T-helper 17 cell (primary cell): ENCODE measurements at places on chromosomes 7 and 10.

DNA sequence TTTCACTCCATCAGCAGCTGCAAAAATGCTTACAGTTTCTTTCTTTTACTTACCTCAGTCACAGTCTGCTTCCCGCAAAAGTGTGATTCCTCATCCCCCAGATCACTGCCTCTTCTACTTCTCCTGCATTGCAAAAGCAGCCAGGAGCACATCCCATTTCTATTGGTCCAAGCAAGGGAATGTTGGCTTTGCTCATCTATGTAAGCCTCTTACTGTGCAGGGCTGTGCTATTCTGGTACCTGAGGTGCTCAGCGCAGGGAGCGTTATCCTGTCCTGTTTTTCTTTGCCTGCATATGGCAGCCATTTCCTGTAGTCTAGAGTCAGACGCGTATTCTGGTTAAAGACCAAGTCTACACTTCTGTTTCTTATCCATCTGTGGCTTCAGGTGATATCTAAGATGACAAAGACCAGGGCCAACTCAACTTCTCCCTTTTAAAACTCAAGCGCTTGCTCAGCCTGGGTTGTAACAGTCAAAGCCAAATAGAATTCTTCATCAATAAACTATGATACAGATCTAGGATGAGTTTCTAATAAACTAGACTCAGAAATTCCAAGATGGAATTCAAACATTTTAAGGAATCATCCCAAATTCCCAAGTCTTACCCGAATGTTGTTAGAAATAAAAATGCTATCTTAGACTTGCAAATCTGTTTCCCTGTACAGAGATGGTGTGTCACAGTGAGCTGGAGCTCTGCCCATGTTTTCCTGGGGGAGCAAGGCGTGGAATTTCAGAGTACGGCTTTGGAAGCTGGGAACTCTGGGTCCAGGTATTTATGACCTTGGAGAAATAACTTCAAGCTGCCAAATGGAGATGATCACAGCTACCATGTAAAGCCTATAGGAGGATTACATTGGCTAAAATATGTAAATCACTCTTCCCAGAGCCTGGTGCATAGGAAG, 6.1 kb upstream of the RBM17 start:
- H3K27me3 ChIP-seq, result no peaks in the 10 kb centered on the region
- H3K4me3 ChIP-seq, result peak overlapping the region; percentile 82
- peaks cover 28% of the 10 kb centered on the region for H3K4me1 ChIP-seq
- H3K27ac ChIP-seq, result peak overlapping the region; percentile 67
- DNase-seq, result no peak

GRCh38 chr10:116848944-116849247, 403 bp upstream of the ENO4 start:
- H3K4me3 ChIP-seq, result peak overlapping the region; percentile 78
- peaks cover 9% of the 10 kb centered on the region for H3K4me1 ChIP-seq
- DNase-seq, result no peak
- peak overlapping the region; percentile 79 for H3K27ac ChIP-seq
- peaks cover 57% of the 10 kb centered on the region for H3K27me3 ChIP-seq
- H3K36me3 ChIP-seq, result peaks cover 12% of the 10 kb centered on the region

GRCh38 chr10:87844837-87845623, 18.3 kb downstream of the KLLN start:
- no peak overlapping the region for H3K27ac ChIP-seq
- H3K27me3 ChIP-seq, result no peaks in the 10 kb centered on the region
- peaks cover 2% of the 10 kb centered on the region for H3K4me1 ChIP-seq
- no peak overlapping the region for H3K4me3 ChIP-seq
- no peak for DNase-seq

DNA sequence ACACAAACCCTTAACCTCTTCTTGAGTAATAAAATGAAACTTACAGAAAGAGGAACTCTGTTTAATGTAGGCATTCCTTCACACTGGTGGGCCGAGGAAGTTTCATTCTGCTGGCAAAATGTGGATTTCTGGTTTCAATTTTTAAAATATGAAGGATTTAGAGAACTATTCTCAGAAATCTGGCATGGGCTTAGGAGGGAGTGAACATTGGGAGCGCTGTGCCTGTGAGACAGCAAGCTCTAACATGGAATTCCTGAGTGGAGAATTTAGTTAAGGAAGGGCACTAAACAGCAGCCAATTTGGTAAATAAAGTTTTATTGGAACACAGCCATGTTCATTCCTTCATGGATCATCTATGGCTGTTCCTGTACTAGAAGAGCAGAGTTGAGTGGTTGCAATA, 751.8 kb upstream of the IGFBP3 start:
- H3K4me1 ChIP-seq, result no peaks in the 10 kb centered on the region
- no peak overlapping the region for H3K4me3 ChIP-seq
- H3K27me3 ChIP-seq, result no peaks in the 10 kb centered on the region
- no peak overlapping the region for H3K27ac ChIP-seq
- no peak for DNase-seq

GRCh38 chr7:45268013-45268412, 110.4 kb downstream of the RAMP3 start:
- no peak overlapping the region for H3K4me3 ChIP-seq
- H3K4me1 ChIP-seq, result peaks cover 2% of the 10 kb centered on the region
- DNase-seq, result no peak
- no peak overlapping the region for H3K27ac ChIP-seq

GRCh38 chr7:130896051-130896881, 162.3 kb upstream of the KLF14 start:
- H3K27me3 ChIP-seq, result no peaks in the 10 kb centered on the region
- H3K27ac ChIP-seq, result peak overlapping the region; percentile 94
- DNase-seq, result no peak
- peak overlapping the region; percentile 86 for H3K4me3 ChIP-seq
- H3K36me3 ChIP-seq, result peaks cover 21% of the 10 kb centered on the region
- peaks cover 71% of the 10 kb centered on the region for H3K4me1 ChIP-seq

GRCh38 chr10:4162571-4163286, 377.7 kb upstream of the KLF6 start:
- no peak for DNase-seq
- no peaks in the 10 kb centered on the region for H3K36me3 ChIP-seq
- H3K27ac ChIP-seq, result no peak overlapping the region
- H3K27me3 ChIP-seq, result no peaks in the 10 kb centered on the region

DNA sequence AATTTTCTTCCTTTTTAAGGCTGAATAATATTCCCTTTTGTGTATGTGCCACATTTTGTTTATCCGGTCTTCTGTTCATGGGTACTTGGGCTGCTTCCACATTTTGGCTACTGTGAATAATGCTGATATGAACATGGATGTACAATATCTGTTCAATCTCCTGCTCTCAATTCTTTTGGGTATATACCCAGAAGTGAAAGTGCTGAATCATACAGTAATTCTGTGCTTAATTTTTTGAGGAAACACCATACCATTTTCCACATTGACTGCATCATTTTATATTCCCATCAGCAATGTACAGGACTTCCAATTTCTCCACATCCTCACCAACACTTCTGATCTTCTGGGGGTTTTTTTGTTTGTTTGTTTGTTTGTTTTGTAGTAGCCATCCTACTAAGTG, 135.0 kb upstream of the INHBA start:
- H3K27ac ChIP-seq, result no peak overlapping the region
- no peak overlapping the region for H3K4me3 ChIP-seq
- H3K4me1 ChIP-seq, result no peaks in the 10 kb centered on the region

DNA sequence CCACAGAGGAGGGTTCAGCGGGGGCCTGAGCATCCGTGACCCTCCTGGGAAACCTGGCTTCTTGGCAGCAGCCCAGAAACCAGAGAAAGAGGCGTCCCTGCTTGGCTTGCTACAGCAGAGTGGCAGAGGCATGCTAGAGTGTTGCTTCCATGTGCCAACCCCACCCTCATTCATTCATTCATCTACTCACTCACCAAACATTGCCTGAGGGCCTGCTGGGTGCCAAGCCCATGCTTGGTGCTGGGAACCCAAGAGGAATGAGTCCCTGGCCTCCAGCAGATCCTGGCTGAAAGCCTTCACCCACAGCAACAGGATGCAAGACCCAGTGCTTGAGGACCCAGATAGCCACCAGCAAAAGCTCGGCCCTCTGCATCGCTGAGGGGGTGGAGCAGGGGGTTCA, 129.0 kb downstream of the CDH23 start:
- H3K4me3 ChIP-seq, result no peak overlapping the region
- H3K36me3 ChIP-seq, result peaks cover 2% of the 10 kb centered on the region
- no peaks in the 10 kb centered on the region for H3K4me1 ChIP-seq
- no peak overlapping the region for H3K27ac ChIP-seq
- H3K27me3 ChIP-seq, result peaks cover 35% of the 10 kb centered on the region
- DNase-seq, result no peak

GRCh38 chr10:76352300-76352699, 920.9 kb downstream of the LRMDA start:
- no peak overlapping the region for H3K4me3 ChIP-seq
- no peaks in the 10 kb centered on the region for H3K36me3 ChIP-seq
- DNase-seq, result no peak
- H3K4me1 ChIP-seq, result no peaks in the 10 kb centered on the region
- H3K27ac ChIP-seq, result no peak overlapping the region
- H3K27me3 ChIP-seq, result no peaks in the 10 kb centered on the region

GRCh38 chr10:103969857-103970627, 3.1 kb downstream of the SLK start:
- H3K27me3 ChIP-seq, result no peaks in the 10 kb centered on the region
- peaks cover 5% of the 10 kb centered on the region for H3K36me3 ChIP-seq
- peak overlapping the region; percentile 99 for H3K4me3 ChIP-seq
- H3K4me1 ChIP-seq, result peaks cover 51% of the 10 kb centered on the region
- H3K27ac ChIP-seq, result peak overlapping the region; percentile 97

GRCh38 chr7:37916673-37917660, at the start of gene SFRP4:
Gene SFRP4, minus strand, starts transcription at chr7:37916817. Its CDS starts 280 bp downstream, at chr7:37916537.
- no peak for DNase-seq
- peak within 1 kb of the TSS; percentile 60 for H3K4me3 ChIP-seq
- H3K36me3 ChIP-seq, result peaks cover 6% of the 10 kb centered on the region
- no peak within 1 kb of the TSS for H3K27ac ChIP-seq
- peaks cover 11% of the 10 kb centered on the region for H3K4me1 ChIP-seq
- peaks cover 73% of the 10 kb centered on the region for H3K27me3 ChIP-seq
